Right lobe of liver (tissue), 6 donors: ENCODE measurements at places on chromosomes 3 and 15.

GRCh38 chr3:111723293-111724215 lies 128.4 kb upstream of the ZBED2 start:
- no peak for DNase-seq

DNA sequence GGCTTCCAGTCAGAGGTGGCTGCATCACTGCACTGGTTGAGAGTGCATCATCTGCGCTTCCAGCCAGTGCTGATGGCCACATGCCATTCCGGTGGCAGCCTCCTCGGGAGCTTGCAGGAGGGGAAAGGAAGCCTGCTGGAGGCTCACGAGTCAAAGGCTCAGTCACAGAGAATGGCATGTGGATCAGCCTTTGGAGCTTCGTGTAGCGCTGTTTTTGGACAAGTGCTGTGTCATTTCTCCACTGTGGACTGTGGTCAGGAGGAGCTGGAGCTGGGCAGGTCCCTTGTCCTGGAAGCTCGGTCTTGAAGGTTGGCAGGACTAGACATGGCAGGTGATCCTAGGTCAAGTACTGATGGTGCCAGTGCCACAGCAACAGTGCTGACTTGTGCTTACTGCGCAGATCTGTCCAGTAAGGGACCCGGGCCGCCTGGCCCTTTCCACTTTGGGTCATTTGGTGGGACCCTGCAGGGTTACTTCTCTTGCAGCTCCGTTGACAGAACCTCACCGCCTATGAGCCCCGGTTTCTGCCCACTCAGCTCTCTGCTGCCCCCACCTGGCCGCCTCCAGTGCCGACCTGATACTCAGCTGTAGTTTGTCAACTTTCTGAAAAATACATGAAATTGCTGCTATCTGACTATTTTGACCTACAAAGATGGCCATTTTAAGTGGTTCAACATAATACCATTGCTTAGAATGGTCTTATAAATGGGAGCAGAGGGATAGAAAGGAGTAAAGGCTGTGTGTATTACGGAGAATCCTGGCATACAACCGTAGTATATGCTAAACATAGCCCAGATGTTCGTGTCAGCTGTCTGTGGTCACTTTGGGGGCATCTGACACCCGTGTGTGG lies 27.6 kb upstream of the TRPM1 start:
- DNase-seq, result peak; percentile 82

DNA sequence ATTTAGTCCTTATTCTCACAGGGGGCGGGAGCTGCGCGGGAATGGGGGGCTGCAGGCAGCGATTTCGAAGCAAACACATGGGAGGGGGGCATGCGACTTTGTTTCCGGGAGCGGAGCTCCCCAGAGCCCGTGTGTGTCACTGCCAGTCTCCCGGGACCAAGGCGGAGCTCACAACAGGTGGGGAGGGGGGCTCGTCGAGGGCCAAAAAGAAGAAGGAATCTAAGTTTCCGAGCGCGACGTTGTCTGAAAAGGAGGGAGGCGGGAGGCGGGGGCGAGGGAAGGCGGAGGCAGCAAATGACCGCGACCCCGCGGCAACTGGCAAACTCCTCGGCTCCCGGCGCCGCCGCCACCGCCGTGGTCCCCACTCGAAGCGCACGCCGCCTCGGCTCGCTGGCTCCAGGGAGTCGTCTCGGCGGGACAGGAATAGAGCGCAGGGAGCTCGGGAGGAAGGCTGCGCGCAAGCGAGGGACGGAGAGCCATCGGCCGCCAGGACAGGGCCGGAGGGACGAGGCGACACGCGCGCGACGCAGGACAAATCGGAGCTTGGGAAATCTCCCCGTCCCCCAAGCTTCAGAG lies 1.4 kb downstream of the FOXP1 start:
- peak; percentile 68 for DNase-seq

- DNase-seq, result no peak
Observed at GRCh38 chr15:93027413-93027812, 61.6 kb downstream of the RGMA start.

- no peak for DNase-seq
Observed at GRCh38 chr3:99774467-99774866, 43.2 kb upstream of the CMSS1 start.

- DNase-seq, result no peak
Observed at GRCh38 chr15:31367021-31367729, 40.5 kb downstream of the KLF13 start.

GRCh38 chr3:9942934-9943690 lies 9.1 kb downstream of the PRRT3 start:
- DNase-seq, result no peak

DNA sequence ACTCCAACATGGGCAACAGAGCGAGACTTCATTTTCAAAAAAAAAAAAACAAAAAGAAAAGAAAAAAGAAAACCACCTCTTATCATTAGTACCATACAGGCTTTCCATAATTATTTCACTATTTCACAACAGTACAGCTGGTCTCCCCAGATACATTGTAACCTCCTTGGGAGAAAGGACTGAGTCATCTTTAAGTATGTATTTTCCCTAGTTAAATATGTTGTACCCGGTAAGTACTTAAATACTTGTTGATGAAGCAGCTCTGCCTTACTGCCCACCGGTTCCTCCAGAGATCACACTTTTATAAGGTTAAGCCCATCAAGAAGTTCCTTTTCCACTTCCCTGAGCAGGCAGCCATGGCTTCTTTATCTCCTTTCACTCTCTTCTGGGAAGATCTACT lies 789.5 kb upstream of the CFAP20DC start:
- no peak for DNase-seq

DNA sequence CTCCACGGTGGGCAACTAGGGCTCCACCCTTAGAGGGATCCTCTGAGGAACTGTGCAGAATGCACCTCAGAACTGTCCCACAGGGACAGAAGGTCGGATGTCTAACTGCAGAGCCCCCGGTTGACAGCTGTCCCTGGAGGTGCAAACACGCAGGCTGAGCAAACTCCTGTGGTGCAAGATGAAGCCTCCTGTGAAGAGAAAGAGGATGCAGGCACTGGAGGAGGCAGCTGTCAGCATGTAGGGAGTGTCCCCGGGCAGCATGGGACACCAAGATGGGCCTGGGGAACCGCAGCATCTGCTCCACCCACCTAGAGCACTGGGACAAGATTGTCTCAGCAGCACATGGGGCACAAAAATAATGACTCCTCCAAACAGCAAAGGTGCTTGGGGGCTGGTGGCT lies 258.9 kb downstream of the ABHD5 start:
- DNase-seq, result no peak

- DNase-seq, result no peak
Observed at GRCh38 chr3:52057812-52058495, 1.6 kb upstream of the DUSP7 start.

- no peak for DNase-seq
Observed at GRCh38 chr3:59774634-59775033, 724.8 kb upstream of the CFAP20DC start.

- no peak for DNase-seq
Observed at GRCh38 chr3:133474817-133475216, 75.0 kb downstream of the BFSP2 start.

GRCh38 chr3:56219894-56220805 lies 248.1 kb downstream of the ERC2 start:
- DNase-seq, result no peak
